ENCODE measurements at places on chromosomes 12 and 14.
A peak's percentile ranks its signal among the peaks of the same experiment; 100 is the strongest.

- no peak for DNase-seq
Observed at GRCh38 chr12:97235102-97235501, 227.5 kb upstream of the RMST start.

- no peak for DNase-seq
Observed at GRCh38 chr12:130576371-130576816, 139.7 kb downstream of the RIMBP2 start.

GRCh38 chr12:84696908-84697540, 215.6 kb downstream of the SLC6A15 start:
- DNase-seq: no peak

DNA sequence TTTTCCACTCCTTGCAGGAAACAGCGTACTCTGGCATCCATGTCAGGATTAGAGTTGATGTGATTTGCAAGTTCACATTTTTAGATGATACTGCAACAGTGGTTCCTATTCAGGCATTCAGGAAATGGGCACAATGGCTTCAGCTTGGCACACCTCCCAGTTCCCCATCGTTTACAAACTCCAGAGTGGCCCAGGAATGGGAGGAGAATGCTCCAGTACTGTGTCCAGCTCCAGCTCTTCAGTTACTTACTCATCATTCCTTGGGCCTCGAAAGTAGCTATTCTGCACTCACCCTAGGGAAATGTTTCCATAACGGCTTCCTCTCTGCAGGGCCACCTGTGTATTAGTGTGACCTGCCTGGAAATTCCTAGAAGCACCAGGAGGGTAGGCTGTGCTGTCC, 239.7 kb upstream of the RGS6 start:
- DNase-seq: peak; percentile 63

GRCh38 chr12:85606455-85606854, 229.8 kb downstream of the RASSF9 start:
- no peak for DNase-seq

- DNase-seq: no peak
Observed at GRCh38 chr14:77660754-77661153, 44.3 kb upstream of the SPTLC2 start.

DNA sequence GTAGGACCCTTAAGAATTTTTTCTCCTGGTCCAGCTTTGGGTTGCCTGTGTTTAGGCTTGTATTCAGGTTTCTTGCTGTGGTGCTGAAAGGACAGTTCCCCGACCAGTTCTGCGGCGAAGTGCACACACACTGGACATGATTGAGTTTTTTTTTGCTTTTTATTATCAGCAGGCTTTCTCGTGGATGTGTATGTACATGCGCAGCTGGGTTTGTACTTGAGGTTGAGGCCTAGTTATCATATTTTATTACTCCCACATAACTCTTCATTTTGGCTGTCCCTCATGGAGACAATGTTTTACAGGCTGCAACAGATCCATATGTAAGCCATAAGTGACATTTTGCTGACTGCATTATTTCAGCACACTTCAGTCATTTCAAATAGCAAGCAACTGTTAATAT, 2.5 kb downstream of the SCN8A start:
- no peak for DNase-seq

GRCh38 chr14:24198814-24199524, 3.7 kb upstream of the TM9SF1 start:
- DNase-seq: no peak

- no peak for DNase-seq
Observed at GRCh38 chr12:109927622-109928021, 27.5 kb downstream of the TCHP start.

DNA sequence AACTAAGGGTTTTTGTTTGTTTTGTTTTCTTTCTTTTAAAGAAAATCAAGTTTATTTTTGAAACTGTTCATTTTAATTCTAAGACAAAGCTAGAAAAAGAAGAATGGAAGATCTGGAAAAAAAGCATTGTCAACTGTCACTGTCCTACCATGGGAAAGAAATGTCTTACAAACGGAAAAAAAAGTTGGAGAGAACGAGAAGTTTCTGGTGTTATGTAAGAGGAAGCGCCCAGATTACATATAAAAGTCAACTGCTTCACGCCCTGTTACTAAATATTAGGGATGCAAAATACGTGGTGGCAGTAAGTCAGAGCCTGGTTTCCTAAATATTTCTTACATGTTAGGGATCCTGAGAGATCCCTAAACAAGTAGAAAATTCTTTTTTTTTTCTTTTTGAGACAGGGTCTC, 14.3 kb upstream of the FBXL14 start:
- no peak for DNase-seq

DNA sequence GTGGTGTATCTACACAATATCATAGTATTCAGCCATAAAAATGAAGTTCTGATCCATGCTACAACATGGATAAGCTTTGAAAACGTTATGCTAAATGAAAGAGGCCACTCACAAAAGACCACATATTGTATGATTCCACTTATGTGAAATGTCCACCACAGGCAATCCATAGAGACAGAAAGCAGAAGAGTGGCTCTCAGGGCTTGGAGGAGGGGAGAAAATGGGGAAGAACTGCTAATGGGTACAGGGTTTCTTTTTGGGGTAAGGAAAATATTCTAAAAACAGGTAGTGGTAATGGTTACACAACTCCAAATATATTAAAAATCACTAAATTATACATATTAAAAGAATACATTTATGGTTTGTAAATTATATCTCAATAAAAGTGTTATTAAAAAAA, 16.5 kb downstream of the SCNN1A start:
- DNase-seq: no peak

DNA sequence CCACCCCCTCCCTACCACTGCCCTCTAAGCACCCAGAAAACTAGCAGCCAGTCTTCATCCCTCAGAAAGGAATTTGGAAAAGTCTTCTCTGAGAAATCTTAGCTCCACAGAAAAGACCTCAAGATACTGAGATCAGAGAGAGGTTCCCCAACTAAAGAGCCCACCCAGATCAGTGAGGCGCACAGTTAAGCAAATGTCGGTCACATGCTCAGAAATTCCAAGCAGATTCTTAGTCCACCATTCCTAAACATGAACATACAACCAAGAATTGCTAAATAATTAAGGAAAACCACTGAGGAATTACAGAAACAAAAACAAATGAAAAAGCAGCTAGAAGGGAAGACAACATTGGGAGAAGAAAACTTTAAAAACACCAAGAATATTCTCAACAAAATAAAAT, 32.3 kb downstream of the MED13L start:
- DNase-seq: no peak

DNA sequence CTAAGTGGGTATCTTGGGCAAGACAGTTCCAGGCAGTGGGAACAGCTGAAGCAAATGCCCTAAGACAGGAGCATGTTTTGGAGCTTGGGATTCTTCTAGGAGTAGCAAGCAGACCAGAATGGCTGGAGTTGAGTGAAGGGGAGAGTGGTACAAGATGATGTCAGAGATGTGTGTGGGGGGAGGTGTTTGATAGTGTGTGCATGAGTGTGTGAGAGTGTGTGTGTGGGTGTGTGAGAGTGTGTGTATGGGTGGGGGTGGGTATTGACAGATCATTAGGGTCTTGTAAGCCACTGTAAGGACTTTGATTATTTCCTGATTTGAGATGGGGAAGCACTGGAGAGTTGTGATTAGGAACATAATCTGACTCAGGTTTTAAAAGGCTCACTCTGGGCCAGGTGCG, 78.4 kb downstream of the TTC8 start:
- DNase-seq: no peak

GRCh38 chr12:66319266-66319954, 17.1 kb downstream of the HELB start:
- no peak for DNase-seq

GRCh38 chr14:52369305-52369801, 55.2 kb downstream of the PTGER2 start:
- DNase-seq: no peak

DNA sequence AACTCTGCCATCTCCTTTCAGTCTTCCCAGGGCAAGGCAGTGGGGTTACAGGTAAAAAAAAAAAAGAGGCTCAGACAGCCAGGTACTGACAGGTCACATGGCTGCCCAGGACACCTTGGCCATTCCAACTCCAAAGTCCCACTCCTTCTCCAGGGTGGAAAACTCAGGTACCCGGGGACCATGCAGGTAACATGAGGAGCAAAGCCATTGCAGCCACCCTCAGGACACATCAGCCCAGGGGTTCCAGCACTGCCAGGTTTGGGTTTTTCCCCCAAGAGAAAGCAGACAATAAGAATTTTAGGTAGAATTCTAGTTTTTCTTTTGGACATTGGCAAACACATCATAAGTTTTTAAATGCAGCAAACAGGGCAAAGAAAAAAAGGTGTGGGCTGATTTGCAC, 15.3 kb downstream of the FAM222A start:
- no peak for DNase-seq

GRCh38 chr12:57196439-57196838, 20.2 kb upstream of the NXPH4 start:
- DNase-seq: no peak

DNA sequence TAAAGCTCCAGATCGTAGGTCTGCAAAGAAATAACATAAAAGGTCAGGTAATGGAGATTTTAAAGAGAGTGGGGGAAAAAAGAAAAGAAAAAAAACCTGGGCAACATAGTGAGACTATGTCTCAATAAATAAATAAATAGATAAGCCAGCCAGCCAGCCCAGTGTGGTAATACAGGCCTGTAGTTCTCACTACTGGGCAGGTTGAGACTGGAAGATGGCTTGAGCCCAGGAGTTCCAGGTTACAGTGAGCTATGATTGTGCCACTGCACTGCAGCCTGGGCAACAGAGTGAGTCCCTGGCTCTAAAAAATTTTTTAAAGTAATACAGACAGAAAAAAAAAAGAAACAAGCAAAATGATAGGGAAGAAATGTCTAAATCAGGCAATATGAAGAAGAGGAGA, 43.2 kb upstream of the BBS10 start:
- no peak for DNase-seq

GRCh38 chr12:53170876-53171724, 9.4 kb upstream of the ZNF740 start:
- DNase-seq: no peak

GRCh38 chr12:62379723-62380045, 86.9 kb upstream of the MON2 start:
- DNase-seq: no peak

- DNase-seq: peak; percentile 20
Observed at GRCh38 chr12:123532808-123533649, 490 bp downstream of the RILPL1 start.

DNA sequence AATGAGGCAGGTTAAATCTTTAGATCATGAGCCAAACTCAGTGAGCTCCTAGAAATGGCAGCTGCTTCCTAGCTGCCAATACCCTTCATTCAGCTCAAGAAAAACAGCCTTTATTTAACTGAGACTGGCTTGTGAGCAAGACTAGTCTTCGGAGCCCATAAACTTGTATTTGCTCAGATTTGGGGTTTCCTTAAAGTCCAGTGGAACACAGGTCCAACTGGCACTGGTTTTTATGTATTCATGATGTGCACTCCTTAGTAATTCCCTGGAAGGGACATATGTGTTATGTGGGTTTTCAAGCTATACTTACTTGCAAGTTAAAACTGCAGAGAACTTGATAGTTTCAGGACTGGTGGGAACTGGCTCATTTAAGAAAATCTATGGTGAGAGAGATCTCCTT, 380.1 kb upstream of the TMEM132C start:
- no peak for DNase-seq

GRCh38 chr14:68580671-68581070, 212.2 kb downstream of the ZFP36L1 start:
- no peak for DNase-seq

DNA sequence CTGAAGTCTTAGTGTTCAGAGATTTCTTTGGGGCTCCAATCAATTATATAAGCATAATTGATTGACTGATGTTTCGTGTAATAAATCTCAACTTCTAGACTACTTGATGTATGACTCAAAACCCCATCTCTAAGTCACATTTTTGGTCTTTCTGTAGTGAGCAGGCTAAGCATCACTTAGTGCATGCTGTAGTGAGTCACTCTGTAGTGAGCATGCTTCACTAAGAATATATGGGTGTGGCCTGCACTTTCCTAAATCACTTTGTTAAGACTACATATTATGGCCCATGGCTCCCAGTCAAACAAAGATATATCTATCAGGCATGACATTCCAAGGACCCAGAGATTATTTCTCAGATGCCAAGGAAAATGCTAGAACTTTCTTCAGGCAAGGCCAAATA, 909.4 kb upstream of the LRFN5 start:
- no peak for DNase-seq

GRCh38 chr12:92735131-92735721, 32.4 kb downstream of the PLEKHG7 start:
- no peak for DNase-seq

GRCh38 chr14:23171222-23171975, 12.1 kb downstream of the SLC7A8 start:
- DNase-seq: no peak

DNA sequence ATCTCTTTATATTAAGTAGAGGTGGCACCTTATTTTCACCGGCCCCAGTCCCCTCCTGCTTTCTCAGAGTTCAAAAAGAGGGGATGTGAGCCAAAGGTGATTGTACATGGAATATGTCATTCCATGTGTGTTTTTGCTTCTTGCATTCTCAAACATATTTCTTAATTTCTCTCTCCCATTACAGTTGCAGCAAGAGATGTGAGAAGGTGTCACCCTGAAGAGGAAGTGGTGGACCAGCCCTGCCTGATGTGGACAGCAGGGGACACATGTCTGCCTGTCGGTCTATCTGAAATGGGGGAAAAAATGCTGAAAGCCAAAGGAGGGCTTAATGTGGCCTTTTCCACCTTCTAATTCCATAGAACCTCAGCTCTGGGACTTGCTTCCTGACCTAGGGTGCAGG, 1.9 kb upstream of the FOXN3 start:
- DNase-seq: no peak

DNA sequence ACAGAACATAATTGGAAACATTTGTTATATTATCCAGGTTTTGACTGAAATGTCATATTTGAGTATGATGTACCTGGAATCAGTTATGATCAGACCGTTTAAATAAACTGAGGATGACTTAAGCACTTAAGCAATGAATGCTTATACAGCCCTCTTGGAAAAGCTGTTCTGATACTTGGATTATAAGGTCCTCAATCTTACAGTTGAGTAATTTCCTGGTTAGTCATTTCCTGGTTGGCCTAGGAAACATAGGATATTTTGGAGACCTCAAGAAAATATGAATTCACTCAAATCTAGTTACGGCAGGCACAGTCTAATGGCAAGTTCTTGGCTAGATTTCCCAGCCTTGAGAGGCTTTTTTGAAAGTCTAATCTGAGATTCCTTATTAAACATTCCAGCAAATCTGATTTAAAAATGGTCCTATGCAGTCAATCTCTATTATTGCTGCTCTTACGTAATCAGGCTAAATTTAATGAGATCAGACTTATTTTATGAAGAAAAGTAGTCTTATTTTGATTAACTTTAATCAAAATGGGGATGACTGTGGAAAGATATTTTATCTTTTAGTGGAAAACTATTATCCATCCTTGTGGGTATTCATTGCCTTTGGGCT, 447.2 kb downstream of the SNAPC1 start:
- no peak for DNase-seq

GRCh38 chr12:107998863-107999262, 130.2 kb upstream of the WSCD2 start:
- DNase-seq: no peak

DNA sequence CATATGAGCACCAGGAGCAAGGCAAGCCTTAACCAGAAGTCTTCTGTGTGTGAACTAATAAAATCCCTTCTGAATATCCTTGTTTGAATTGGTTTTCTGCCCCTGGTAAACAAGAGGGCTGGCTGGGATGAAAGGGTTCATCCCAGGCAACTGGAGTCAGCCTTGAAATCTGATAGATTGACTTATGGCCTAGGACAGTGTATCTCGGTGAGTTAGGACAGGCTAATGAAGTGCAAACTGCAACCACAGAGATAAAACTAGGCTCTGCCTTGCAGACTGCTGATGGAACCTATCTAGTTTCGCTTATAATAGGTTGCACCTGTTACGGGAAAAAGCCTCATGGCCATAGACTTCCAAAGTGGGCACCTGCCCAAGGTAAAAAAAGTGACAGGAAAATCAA, 451.9 kb upstream of the NOVA1 start:
- no peak for DNase-seq
